ENCODE measurements at places on chromosomes 11 and 22. TPM values are rescaled to one million over a fixed set of nuclear protein-coding genes. Genes with fewer than 3 reads are reported as not detected.

The PNPLA5 gene
- total RNA-seq, result 5.2 TPM

The MPZL2 gene
- 0.55 TPM for total RNA-seq

- no peaks in the 10 kb centered on the region for H3K27me3 ChIP-seq
Observed at GRCh38 chr11:114285599-114285998, 10.6 kb upstream of the NNMT start.

The SLC6A5 gene
- not detected for total RNA-seq

The PAX6 gene
- not detected for total RNA-seq

The SLN gene
- total RNA-seq, result not detected

The MRGPRE gene
- total RNA-seq, result not detected

The PLAAT5 gene
- 8.5 TPM for total RNA-seq

The RAB38 gene
- 18.7 TPM for total RNA-seq

GRCh38 chr11:29481738-29482137 is 535.1 kb downstream of the KCNA4 start:
- no peaks in the 10 kb centered on the region for H3K4me1 ChIP-seq
- no peaks in the 10 kb centered on the region for H3K27me3 ChIP-seq
- DNase-seq, result no peak
- H3K27ac ChIP-seq, result no peak overlapping the region

- no peak for DNase-seq
- no peak overlapping the region for H3K4me3 ChIP-seq
- no peaks in the 10 kb centered on the region for H3K36me3 ChIP-seq
- H3K27ac ChIP-seq, result no peak overlapping the region
- no peaks in the 10 kb centered on the region for H3K27me3 ChIP-seq
- H3K4me1 ChIP-seq, result no peaks in the 10 kb centered on the region
Observed at GRCh38 chr11:64839887-64840782, 4.3 kb downstream of the CDC42BPG start.

The RASD2 gene
- 0.53 TPM for total RNA-seq

- H3K27ac ChIP-seq, result no peak overlapping the region
- H3K4me1 ChIP-seq, result no peaks in the 10 kb centered on the region
- no peak overlapping the region for H3K4me3 ChIP-seq
Observed at GRCh38 chr11:33339247-33339646, 82.1 kb downstream of the HIPK3 start.

- no peak for DNase-seq
- H3K4me1 ChIP-seq, result no peaks in the 10 kb centered on the region
- no peak within 1 kb of the TSS for H3K4me3 ChIP-seq
- H3K27me3 ChIP-seq, result no peaks in the 10 kb centered on the region
Observed at GRCh38 chr11:114295676-114296604, at the start of gene NNMT. Gene NNMT, plus strand, starts transcription at chr11:114296399. Its CDS starts 158 bp downstream, at chr11:114296557.

DNA sequence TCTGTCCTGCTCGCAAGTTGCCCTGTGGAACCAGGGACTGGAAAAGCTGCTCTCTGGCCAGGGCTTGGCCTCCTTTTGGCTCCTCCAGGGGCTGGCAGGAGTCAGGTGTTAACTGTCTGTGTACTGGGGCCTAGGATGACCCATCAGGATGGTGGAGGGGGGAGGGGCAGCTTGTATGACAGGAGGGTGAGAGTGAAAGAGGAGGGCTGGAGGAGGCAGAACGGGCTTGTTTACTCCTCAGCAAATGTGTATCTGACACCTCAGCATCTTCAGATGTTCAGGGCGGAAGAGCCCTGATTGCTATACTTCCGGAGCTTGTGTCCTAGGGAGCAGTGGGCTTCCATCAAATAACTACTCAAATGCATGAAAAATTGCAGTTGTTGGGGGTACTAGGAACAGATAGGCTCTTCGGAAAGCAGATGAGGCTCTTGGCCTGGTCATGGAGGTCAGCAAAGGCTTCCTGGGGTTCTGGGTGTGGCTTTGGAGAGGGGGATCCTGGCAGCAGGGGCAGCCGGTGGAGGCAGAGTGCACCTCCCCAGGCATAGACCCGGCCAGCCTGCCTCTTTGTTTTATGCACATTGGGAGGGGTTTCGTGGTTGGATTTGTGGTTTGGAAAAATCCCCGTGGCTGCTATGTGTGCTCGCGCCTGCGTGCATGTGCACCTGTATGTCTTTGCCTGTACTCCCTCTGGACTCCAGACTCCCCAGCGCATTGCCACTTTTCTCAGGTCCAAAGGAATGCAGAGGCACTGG is 31.2 kb downstream of the CD82 start:
- H3K4me3 ChIP-seq, result no peak overlapping the region
- H3K4me1 ChIP-seq, result no peaks in the 10 kb centered on the region
- H3K27me3 ChIP-seq, result no peaks in the 10 kb centered on the region
- no peaks in the 10 kb centered on the region for H3K36me3 ChIP-seq
- no peak for DNase-seq

- no peaks in the 10 kb centered on the region for H3K36me3 ChIP-seq
- no peaks in the 10 kb centered on the region for H3K4me1 ChIP-seq
- H3K4me3 ChIP-seq, result no peak overlapping the region
- no peaks in the 10 kb centered on the region for H3K27me3 ChIP-seq
- H3K27ac ChIP-seq, result no peak overlapping the region
Observed at GRCh38 chr11:93747122-93747521, 5.7 kb downstream of the C11orf54 start.

Data from H9 (cell line).